ENCODE measurements at places on chromosomes 6 and 20.

DNA sequence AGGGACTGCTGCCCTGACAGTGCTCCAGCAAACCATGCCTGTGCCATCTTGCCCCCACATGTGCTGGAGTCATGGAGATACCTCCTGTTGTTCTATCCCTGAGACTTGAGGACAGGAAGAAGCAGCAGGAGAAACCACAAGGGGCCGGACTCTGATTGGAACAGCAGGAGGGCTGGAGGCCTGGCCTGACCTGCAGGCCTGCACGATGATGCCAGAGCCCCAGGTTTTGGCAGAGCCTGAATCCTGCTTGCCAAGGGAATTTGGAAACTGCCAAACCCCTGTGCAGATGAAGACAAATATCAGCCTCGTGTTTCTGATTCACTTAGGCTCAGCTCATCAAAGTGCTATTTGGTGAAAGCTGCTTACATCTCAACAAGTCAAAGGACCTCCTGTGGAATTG, 177.6 kb downstream of the MAFB start:
- DNase-seq = no peak

DNA sequence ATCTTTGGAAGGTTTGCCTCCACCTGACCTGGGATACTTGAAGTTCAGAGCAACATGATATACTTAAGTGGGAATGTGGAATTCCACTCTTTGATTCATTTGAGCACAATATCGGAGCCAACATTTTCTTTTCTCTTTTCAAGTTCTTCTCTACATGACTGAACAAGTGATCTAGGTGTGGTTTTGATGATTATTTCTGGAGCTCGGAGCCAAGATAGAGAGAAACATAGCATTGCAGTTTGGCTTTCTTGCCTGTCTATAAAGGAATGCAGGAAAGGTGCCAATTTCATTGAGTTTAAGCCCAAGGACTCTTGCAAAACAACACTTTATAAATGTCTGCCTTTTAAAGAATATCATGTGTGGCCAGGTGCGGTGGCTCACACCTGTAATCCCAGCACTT, 124.2 kb upstream of the FAM83B start:
- no peak for DNase-seq

GRCh38 chr6:293193-294174, 1.2 kb downstream of the DUSP22 start:
- DNase-seq = peak; percentile 41

DNA sequence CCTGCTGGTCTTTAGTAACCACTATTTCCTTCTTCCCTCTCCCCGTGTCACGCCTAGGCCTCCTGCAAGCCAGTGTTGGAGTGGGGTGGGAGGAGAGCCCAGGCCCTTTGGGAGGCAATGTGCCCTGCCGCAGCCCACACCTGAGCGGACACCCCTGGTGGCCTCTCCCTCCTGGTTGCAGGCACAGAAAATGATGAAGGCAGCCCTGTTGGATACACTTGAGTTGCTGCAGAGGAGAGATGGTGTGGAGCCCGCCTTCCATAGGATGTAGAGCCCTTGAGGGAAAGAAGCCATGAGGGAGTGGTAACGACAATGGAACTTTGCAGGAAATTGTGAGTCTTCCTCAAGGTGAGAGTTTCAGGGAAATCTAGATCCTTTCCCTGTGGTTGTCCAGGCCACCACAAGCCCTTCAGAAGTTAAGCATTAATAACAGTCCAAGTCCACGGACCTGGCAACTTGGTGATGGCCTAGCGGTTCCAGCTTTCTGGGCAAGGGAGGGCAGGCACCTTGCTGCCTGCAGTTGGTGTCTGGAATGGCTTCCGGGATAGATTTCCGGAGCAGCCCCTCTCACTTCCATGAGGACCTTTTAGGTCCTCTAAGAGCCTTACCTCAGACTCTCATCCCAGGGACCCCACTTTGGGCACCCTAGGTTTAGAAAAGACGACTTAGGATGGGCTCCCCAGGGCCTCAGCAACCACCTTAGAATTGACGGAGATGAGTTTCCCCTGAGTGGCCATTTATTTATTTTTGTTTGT, 67.3 kb upstream of the NXT1 start:
- no peak for DNase-seq

DNA sequence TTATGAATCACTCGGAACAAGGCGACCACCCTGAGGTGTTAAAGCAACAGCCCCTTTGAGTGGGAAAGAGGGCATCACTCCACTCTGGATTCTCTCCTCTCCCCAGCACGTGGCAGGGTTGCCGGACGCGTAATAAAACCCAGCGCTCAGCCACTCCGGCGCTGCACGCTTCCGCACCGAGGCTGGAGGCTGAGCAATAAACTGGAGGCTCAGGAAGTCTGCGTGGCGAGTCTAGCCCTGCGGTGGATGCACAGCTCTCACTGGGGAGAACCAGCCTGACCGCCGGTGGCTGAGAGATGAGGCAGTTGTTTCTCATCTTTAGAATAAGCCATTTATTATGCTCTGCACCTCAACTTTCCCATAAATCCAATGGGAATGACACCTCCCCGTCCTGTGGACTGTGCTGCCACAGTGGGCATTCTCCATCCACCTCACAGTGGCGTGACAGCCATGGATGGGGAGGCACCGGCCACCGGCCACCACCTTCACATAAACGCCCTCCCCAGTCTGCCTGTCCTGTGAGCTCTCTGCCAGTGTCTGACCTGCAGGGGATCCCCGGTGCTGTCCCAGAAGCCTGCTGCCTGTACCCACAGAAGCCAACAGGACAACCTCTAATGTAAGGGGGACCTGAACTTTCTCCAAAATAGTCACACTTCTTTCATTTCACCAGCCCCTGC, 64.2 kb upstream of the GGTLC1 start:
- DNase-seq = no peak

GRCh38 chr6:1970151-1970561, 275.2 kb downstream of the GMDS start:
- DNase-seq = no peak

DNA sequence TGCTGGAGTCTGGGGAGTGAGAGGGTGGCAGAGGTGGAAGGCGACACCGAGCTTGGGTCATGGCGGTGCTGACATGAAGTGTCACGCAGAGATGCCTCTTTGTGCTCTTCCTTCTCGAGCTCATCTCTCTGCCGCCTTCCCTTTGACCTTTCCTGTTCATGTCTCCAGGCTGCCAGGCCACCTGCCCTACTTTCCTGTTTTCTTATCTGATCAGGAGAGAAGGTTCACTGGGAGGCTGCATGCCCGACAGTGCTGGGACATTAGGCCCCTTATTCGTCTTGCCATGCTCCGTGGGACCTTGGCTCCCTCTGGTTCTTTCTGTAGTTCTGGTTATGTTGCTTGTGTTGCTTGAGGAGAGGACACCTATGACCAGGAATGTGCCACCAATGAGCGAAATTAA, 33.2 kb downstream of the CST8 start:
- DNase-seq = no peak

DNA sequence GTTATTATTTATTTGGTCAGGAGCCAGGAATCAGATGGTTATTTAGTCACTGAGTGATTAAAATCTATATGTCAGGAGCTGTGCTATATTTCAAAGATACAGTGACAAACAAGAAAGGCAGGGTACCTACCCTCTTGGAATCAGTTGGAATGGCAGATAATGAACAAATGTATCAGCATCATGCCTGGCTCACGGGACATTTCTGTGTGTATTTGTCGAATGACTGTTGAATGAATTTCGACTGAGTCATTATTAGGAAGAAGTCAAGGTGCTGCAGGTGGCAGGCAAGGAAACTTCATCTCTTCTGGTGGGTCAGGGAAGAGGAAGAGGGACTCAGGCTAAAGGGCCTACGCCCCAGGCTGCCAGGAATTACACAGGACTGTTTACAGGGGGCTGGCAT, 13.6 kb downstream of the PKIG start:
- DNase-seq = no peak

GRCh38 chr20:61587036-61587435, 335.0 kb downstream of the CDH4 start:
- no peak for DNase-seq

DNA sequence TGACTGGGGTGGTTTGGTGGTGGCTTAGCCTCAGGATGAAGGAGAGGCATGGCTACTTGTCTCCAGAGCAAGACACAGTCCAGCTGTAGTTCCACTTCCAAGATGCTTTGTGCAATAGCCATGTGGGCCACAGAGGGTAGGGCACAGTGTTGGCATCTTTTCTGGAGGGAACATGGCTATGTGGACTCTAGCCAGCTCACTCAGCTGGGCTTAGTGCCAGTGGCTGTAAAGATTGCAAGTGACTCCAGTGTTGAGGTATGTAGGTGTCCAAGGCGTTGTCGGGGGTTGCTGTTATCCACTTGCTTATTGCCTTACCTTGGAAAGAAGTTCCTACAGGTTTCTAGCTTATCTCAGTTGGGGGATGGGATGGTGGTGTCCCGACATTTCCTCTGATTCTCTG, 233.4 kb downstream of the CD109 start:
- no peak for DNase-seq

GRCh38 chr6:136526196-136526930, 23.9 kb downstream of the MAP7 start:
- DNase-seq = peak; percentile 47

GRCh38 chr6:82681119-82681714, 317.6 kb downstream of the TPBG start:
- DNase-seq = no peak

DNA sequence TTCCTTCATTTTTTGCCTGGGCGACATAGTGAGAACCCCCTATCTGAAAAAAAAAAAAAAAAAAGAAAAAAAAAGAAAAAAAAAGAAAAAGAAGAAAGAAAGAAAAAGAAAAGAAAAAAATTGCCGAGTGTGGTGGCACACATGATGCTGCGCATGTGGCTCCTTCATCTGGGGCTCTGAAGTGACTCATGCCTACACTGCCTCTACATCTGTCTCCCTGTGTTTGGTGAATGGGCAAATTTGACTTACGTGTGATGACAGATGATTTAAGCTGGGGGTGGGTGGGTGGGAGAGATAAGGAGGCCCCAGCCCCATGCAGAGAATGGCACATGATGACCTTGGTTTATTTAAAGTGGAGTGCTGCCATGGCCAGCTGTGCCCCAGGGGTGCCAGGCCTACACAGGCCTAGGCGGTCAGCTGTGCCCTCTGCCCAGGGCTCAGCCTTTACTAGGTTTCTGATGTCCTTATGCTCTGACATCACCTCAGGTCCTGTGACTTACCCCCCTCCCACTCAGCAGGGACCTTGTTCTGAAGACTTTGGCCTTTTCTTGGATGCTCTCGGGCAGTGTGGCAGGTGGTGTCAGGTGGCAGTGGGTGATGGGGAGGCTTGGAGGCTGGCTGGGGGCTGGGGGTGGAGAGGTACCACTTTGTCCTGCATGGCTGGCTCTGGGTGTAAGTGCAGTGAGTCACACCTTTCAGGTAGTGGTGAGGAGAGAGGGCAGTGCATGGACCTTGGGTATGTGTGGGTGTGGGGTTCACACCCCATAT, 41.1 kb downstream of the VEGFA start:
- DNase-seq = no peak

- DNase-seq = no peak
Observed at GRCh38 chr6:146265056-146265455, 236.2 kb downstream of the GRM1 start.

DNA sequence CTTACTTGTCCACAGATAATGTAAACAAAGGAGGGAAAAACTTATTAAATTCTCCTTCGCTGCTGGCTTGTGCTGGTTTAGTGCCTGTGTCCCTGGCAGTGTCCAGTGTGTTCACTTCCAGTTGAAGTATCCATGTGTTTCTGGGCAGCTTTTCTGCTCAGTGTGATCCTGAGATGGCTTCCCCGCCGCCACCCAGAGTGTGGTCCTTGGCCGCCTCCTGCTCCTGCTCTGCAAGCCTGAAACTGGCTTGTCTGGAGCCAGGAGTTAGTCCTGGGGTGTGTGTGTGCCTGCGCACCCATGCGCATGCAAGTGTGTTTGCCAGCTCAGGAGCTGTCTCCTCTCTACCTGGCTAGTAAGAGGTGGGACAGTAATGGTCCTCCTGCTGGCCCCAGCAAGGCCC, 7.2 kb downstream of the BTBD3 start:
- DNase-seq = no peak

DNA sequence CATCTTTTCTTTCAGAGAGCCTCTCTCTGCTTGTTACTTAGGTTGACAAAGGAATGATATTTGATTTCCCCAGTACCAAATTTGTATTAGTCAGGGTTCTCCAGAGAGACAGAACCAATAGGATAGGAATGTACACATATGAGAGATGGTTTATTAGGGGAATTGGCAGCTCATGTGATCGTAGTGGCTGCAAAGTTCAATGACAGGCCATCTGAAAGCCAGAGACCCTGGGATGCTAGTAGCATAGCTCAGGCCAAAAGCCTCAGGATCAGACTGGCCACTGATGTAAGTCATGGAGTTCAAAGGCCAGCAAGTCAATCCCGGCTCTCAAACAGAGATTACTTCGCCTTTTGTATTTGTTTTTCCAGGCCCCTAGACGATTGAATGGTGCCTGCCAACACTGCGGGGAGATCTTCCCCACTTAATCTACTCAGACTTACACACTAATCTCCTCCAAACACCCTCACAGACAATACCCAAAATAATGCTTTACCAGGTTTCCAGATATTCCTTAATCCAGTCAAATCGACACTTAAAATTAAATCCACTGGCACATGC, 215.5 kb downstream of the ALDH8A1 start:
- no peak for DNase-seq

DNA sequence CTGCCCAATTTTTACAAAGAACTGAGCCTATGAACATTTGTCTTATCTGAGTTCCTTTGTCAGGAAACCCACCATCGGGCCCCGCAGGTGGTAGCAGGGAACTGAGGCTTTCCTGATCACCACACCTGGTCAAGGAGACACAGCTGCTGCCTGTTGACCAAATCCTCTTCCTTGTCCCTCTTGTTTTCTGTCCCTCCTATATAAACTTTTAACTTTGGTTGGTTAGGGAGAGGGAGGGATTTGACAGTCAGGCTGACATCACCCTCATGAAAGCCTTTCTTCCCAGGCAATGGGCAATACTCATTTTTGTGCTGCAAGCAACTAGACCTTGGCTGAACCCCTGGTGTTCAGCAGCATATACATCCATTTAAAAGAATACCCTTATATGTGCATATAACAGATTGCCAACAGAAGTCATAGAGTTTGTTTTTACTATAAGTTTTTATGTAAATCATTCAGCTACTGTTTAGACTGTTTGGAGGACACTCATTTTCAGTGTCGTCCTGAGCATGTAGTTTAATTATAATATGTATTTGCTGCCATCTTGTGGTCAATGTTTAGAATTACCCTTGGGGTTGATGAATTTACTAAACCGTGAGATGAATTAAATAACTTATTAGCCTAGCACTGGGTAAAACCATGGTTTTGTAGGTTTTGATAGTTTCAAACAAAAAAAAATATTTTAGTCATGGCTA, 17.0 kb downstream of the CRISP1 start:
- no peak for DNase-seq

All from CD4-positive, alpha-beta T cell treated with Interleukin-17A for 4 hours (primary cell).